Stimulated activated CD8-positive, alpha-beta memory T cell treated with anti-CD3 and anti-CD28 coated beads, Interleukin-4, amount 100 ng/mL, for 1 hour (primary cell): ENCODE measurements at places on chromosomes 1 and 21.

DNA sequence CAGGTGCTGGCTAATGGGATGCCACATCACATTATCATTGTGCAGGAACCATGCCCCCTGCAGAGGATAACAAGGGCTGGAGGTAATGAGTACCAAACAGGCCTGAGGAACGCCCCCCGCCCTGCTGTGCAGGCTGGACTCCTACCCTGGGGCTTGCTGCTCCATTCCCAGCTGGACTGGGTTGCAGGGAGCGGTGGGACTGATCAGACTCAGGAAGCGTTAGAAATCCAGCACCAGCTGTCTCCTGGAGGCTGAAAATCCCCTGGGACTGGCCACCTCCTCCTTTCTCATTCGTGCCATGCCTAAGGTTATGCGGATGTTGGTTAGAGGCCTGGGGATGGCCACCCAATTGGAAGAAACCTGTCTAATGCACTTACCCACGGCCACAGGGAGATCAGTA is 36.9 kb upstream of the POU3F1 start:
- no peak for DNase-seq

- DNase-seq: no peak
These were observed 20.5 kb downstream of the SZRD1 start for GRCh38 chr1:16387201-16388188.

DNA sequence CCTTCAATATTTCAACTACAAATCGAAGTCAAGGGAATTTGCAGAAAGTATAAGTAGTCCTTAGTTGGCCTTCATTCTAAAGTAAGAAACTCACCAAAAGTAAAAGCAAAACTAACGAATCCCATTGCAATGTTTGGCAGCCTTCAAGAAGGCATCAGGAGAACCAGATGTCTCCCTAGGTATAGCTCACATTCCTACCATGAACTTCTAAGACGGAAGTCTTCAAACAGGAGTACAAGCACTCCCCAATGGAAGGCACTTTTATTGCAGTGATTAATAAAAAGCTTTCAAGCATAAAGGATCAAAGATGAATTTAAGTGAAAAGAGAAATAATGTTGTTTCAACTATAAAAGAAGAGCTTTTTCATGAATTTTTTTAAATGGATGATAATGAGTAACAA is 236.0 kb upstream of the NR5A2 start:
- DNase-seq: no peak

GRCh38 chr1:67715819-67716218 is 30.8 kb downstream of the GADD45A start:
- no peak for DNase-seq

GRCh38 chr1:40662864-40663263 is 2.6 kb downstream of the RIMS3 start:
- DNase-seq: no peak

GRCh38 chr1:113217447-113218208 is 144.6 kb downstream of the LRIG2 start:
- no peak for DNase-seq

GRCh38 chr1:231748760-231749415 is 122.3 kb downstream of the DISC1 start:
- no peak for DNase-seq
